ENCODE measurements at places on chromosomes 7 and 10.

- DNase-seq: no peak
Measured at GRCh38 chr10:119370972-119371703, 163.8 kb downstream of the GRK5 start.

DNA sequence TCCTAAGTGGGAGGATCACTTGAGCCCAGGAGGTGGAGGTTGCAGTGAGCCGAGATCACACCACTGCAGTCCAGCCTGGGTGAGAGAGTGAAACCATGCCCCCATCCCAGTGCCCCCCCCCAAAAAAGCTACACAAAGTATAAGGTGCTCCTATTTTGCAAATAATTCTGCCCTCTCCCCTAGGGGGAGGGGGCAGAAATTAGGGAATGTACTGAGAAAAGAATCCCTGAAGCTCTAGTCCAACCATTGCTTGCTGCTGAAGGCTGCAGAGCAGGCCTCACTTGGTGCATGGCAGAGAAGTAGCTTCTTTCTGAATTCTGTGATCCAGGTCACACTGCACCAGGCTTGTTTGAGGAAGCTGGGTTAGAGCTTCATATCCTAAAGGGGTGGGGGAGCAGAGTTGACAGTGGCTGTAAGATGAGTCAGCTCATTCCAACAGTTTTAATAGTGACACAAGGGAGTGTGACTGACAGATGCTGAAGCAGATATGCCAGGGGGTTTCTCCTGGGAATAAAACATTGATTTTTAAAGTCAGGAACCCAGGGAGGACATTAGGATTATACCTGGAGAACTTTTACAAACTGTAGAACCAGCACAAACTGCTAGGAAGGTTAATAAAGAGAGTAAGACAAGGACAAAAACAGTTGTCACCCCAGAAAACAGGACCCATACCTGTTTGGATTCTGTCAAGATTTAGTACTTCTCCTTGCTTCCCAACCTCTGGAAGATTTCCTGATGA is 32.8 kb upstream of the STRIP2 start:
- DNase-seq: no peak

DNA sequence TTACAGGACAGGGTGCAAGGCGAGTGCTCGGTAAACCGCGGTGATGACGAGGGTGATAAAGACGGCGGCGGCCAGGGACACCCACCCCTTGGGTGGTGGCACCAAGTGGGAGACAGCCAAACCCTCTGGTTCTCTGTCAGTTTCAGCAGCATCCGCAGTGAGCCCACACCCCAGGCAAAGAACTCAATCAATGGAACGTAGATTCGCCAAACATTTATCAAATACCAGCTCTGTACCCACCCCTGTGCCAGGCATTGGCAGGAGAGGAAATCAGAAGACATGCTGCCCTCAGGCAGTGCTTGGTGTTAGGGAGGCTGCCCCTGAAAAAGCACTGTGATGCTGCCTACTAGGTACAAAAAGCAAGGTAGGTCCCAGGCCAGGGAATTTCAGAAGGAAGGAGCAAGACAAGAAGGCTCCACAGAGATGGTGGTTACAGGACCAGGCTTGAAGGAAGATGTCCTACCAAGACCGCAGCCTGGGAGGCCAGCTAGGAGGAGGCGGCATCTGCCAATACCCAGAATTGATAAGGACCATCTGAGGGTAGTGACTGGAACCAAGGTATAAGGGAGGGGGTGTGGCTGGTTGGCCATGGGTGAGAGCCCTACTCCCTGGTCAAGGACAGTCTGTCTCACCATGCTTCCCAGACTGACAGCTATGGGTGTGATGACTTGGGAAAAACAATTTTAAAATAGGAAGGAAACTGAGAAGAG is 10.2 kb upstream of the PNLIPRP2 start:
- DNase-seq: no peak

- DNase-seq: no peak
Measured at GRCh38 chr7:121924269-121925186, 51.6 kb downstream of the PTPRZ1 start.
